ENCODE measurements at places on chromosomes 4 and X. TPM values are rescaled to one million over a fixed set of nuclear protein-coding genes. Genes with fewer than 3 reads are reported as not detected.

The GCNA gene
- total RNA-seq = 1.5 TPM

The SPANXC gene
- total RNA-seq = not detected

The NRK gene
- 0.15 TPM for total RNA-seq

The UGT2A1 gene
- not detected for total RNA-seq

The GAGE12E gene
- not detected for total RNA-seq

The GSTCD gene
- total RNA-seq = 7.7 TPM

The KLHL4 gene
- total RNA-seq = 1.1 TPM

The GLRA3 gene
- not detected for total RNA-seq

The ESX1 gene
- not detected for total RNA-seq

The DCAF8L2 gene
- total RNA-seq = not detected

The GLRB gene
- total RNA-seq = 4.5 TPM

The P2RY4 gene
- under 0.01 TPM for total RNA-seq

The DCK gene
- 8.0 TPM for total RNA-seq

The GPR50 gene
- not detected for total RNA-seq

The KIF4A gene
- 5.2 TPM for total RNA-seq

The BTK gene
- not detected for total RNA-seq

The AMER1 gene
- total RNA-seq = 1.1 TPM

The TMEM271 gene
- not detected for total RNA-seq

The FAM184B gene
- total RNA-seq = not detected

The LRCH2 gene
- total RNA-seq = 3.2 TPM

The PF4V1 gene
- total RNA-seq = 10.6 TPM

The YIPF6 gene
- 26.7 TPM for total RNA-seq

The PSAPL1 gene
- not detected for total RNA-seq

The CAPN6 gene
- not detected for total RNA-seq

The HAUS7 gene
- total RNA-seq = 14.7 TPM

The KLHL5 gene
- 78.0 TPM for total RNA-seq

The LPAR4 gene
- total RNA-seq = not detected

The KLF8 gene
- total RNA-seq = 0.47 TPM

The CENPU gene
- total RNA-seq = 0.59 TPM

The ARL9 gene
- 0.12 TPM for total RNA-seq

The EDA2R gene
- total RNA-seq = 15.3 TPM

The PDGFC gene
- total RNA-seq = 37.8 TPM

The RHOXF2B gene
- total RNA-seq = under 0.01 TPM

The RAI2 gene
- total RNA-seq = not detected

The EREG gene
- total RNA-seq = not detected

The FAM3A gene
- total RNA-seq = 32.1 TPM

The ADH7 gene
- total RNA-seq = not detected

The NALF2 gene
- not detected for total RNA-seq

The DDX53 gene
- not detected for total RNA-seq
